ENCODE measurements at places on chromosomes 12 and 14.
A peak's percentile ranks its signal among the peaks of the same experiment; 100 is the strongest.

- DNase-seq, result no peak
These were observed 19.1 kb downstream of the MARK3 start for GRCh38 chr14:103404032-103404918.

- DNase-seq, result no peak
These were observed 10.5 kb upstream of the SSTR1 start for GRCh38 chr14:38197001-38197783.

DNA sequence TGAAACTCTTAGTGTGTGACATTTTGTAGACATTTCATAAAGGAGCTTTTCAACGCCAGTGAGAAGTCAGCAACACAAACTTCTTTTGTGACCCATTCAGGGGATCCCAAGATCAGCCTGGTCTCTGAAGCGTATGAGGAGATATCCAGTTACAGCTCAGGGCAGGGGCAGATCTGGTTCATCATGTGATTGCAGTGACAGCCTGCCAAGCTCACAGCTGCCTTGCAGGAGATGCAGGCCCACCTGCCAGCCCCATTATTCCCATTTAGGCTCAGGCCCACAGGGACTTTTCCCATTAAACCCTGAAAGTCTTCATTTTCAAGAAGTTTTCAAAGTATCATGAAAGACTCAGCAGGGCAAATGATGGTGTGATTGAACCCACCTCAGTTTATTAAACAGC is 38.3 kb downstream of the SRGAP1 start:
- DNase-seq, result peak; percentile 47

DNA sequence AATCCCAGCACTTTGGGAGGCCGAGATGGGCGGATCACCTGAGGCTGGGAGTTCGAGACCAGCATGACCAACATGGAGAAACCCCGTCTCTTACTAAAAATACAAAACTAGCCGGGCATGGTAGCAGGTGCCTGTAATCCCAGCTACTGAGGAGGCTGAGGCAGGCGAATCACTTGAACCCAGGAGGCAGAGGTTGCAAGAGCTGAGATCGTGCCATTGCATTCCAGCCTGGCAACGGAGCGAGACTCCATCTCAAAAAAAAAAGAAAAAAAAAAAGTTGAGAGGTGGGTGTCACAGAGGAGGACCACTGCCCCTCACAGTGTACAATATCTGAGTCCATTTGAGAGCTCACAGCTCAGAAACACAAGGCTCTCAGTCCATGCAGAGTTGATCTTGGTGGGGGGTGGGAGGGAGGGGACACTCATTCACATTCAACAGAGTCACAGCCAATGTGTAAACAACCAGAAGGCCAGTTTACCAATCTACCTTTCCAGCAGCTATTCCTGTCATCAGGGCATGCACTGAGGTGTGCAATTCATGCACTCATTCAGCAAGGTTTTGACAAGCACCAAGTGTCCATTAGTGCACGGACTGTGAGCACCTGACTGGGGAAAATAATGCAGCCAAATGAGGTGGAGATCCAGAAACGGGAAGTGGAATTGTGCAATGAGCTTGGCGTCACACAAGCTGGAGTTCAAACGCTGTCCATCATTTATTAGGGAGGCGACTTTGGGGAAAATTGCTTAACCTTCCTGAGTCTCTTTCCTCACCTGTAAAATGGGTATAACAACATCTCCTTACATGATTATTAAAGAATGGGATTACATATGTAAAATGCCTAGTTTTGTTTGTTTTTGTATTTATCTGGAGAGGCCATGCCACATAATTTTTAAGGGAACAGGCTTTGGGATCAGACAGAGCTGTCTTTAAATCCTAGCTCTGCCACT is 4.4 kb upstream of the EIF5 start:
- no peak for DNase-seq

- DNase-seq, result no peak
These were observed 258.1 kb downstream of the DPY19L2 start for GRCh38 chr12:63410197-63410596.

DNA sequence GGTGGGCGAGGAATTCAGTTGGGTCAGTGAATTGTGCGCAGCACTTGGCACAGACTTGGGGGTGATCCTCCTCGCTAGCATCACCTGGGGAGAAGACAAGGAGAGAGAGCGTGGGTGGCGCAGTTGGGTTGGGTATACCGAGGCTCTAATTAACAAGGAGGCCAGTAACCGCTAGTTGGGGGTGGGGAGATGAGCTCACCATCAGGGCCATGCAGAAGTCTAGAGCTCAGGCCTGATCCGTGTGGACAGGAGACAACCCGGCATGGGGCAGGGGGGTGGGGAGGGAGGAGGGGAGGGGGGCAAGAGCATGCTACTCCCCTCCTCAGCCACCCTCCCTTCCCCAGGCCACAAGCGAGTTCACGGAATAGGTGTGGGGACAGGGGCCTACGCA is 580 bp downstream of the SALL2 start:
- DNase-seq, result no peak

DNA sequence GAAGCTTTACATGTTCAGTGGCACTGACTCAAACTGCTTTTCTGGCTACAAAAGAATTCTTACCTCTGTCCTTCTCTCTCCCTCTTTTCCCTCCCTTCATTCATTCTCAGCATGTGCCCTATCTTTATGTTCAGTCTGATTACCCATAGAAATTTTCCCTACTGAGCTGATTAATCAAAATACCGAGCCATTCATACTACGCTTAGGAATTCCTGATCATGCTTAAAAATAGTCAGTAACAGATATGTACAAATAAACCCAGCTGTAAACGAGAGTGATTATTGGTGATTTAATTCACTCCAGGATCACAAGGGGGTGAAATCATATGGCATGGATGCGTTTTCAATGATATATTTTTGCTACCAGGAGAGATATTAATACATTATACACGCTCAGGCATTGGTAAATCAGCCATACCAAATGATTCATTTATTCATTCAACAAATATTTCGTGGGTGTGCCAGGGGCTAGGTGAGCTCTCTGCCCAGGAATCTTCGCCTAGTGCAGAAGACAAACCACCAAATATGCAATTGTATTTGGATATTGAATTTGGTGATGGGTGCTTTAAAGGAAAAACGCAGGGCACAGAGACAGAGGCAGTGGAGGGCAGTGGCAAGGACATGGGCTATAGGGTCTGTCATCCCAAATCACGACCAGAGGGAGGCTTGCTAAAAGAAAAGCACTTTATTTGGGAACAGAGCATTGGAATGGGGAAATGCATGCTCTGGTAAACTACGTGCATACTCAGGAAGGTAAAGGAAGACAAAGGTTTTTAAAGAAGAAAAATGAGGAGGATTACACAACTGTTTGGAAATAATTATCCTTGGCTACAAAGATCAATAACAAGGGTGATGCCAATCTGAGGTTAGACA is 13.9 kb upstream of the VRK1 start:
- DNase-seq, result no peak

GRCh38 chr12:89857652-89858274 is 149.1 kb upstream of the ATP2B1 start:
- DNase-seq, result no peak

GRCh38 chr14:64758691-64759554 is 54.7 kb downstream of the PLEKHG3 start:
- no peak for DNase-seq

GRCh38 chr12:5396541-5396940 is 35.4 kb upstream of the NTF3 start:
- DNase-seq, result peak; percentile 70

GRCh38 chr14:90546767-90547166 is 149.9 kb downstream of the CALM1 start:
- no peak for DNase-seq
